ENCODE measurements at places on chromosomes 13 and 19.

GRCh38 chr19:39479916-39480315, 722 bp upstream of the TIMM50 start:
- no peak for DNase-seq

GRCh38 chr19:6733338-6734095, 3.9 kb downstream of the GPR108 start:
- DNase-seq: no peak

DNA sequence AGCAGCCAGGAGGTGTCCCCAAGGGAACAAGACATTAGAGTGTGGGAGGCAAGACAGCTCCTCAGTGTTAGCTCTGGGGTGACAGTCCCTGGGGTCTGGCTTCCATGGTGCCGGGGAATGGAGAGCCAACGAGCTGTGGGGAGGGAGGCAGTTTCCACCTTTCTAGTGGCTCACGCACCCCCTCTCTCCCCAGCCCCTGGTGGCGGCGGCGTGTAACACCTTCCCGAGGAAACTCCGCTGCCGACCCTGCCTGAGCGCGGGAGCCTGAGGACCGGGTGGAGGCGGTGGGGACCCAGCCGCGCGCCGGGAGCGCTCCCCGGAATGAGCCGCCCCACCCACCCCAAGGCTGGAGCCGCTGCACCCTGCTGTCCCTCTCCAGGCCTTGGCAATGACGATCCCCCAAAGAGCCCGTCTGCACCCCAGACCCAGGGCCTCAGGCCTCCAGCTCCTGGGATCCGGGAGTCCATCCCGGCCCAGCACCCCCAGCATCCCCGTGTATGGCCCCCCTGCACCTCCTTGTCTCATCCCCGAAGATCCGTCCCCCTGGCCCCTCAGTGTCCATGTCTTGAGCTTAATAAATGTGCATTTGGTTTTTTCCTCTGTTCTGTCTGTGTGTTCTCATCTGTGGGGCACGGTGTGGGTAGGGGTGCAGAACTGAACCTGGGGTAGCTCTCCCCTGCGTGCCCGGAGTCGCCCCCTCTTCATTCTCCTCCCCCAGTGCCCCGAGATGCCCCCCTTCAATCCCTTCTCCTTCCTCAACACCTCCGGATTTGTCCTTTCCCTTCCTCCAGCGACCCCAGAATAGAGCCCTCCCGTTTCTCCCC, 622 bp upstream of the FXYD5 start:
- peak; percentile 62 for DNase-seq

GRCh38 chr13:49346460-49346859, 97.4 kb downstream of the CAB39L start:
- DNase-seq: no peak

GRCh38 chr19:50285833-50286232, 43.3 kb downstream of the KCNC3 start:
- DNase-seq: no peak

DNA sequence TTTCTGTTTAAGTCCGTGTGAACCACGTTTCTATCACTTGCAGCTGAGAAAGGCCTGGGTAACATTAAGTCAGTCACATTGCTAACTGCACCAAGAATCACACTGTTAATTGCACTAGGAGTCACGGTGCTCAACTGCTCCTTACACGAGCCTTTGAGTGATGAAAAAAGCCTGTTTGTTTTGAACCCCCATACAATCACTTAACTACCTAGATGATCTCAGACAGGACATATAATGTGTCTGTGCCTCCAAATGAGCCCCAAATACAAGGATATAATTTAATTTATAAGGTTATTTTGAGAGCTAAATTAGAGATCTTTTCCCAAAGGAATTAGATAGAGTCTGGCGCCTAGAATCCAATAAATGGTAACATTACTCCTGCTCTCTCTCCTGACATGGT, 84.1 kb downstream of the MIPEP start:
- DNase-seq: no peak

DNA sequence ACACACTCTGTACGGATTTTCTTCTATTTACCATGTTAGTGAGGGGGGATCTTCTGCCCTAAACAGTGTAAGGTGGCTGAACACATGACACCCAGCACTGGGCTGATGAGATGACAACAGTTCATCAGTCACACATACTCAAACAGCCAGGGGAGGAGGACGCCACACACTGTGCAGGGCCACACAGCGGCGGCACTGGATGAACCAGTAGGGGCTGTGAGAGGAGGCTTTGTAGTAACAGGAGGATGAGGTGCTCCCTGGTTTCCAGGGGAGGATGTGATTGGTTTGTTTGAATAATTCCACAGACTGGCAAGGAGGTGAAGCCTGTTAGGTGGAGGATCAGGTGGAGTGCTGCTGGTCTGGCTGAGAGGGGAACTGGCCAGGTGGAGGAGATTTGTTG, 16.3 kb upstream of the GTF3A start:
- DNase-seq: no peak

DNA sequence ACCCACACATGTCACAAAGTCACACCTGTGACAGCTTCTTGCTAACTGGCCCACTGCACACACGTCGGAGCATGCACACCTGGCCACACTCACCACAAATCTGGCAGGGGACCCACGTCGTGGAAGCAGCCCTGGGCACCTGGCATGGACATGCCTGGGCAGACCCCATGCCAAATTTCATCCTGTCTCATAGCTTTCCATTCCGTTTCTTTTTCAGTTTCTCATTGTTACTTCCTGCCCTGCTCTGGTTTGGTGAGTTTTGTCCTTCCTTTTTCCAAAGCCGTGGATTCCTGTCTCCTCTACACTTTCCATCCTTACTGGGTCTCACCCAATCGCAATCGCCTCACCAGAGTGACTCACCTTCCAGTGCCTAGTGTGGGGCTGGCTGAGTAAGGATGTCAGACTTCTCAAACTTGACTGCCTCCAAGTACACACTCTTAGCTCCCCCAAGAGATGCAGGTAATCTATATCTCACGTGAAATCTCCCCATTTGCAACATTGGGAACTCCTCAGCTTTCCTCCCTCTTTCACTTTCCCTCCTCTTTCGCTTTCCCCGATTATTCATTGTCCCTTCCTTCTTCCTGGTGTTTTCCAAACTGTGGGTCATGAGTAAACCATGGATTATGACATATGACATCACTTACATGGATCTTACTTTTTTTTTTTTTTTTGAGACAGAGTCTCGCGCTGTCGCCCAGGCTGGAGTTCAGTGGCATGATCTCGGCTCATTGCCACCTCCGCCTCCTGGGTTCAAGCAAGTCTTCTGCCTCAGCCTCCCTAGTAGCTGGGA, 1.6 kb upstream of the BBC3 start:
- no peak for DNase-seq

GRCh38 chr13:90792335-90792734, 555.2 kb upstream of the MIR17HG start:
- DNase-seq: no peak

- DNase-seq: no peak
Measured at GRCh38 chr19:47492137-47492533, 8.1 kb upstream of the KPTN start.

GRCh38 chr13:91249861-91250260, 97.6 kb upstream of the MIR17HG start:
- no peak for DNase-seq

- no peak for DNase-seq
Measured at GRCh38 chr19:31548941-31549340, 199.7 kb upstream of the TSHZ3 start.

- no peak for DNase-seq
Measured at GRCh38 chr13:20869540-20869939, 33.0 kb downstream of the XPO4 start.

DNA sequence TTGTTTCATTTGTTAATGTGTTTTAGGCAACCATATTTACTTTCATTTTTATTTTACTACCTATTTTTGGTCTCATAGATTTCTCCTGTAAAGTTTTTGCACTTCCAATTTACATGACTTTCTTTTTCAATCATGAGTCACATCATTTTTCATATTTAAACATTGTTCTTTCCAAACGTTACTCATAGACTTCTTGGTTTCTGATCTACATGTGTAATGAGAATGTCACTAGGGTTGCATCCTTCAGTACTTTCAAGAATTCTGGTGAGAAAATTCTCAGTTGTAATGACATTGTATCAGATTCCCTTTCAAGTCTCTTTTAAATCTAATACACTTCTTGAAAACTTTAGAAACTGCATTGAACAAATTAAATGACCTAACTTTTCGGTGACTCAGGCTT, 991.7 kb downstream of the EFNB2 start:
- DNase-seq: no peak

DNA sequence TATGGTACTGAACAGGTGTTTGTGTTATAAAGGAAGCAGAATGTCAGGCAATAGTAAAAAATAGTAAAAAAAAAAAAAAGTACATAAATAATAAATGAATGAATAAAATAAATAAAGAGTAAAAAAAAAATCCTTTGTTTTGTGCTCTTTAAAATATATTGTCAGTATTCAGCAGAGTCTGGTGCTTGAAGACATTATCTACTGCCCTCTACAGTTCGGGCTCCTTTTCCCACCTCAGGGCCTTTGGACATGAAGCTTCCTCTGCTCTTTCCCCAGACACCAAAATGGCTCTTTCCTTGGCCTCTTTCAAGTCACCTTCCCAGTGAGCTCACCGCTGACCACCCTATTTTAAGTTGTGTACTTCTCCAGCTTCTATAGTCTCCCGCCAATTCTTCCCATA, 137.5 kb downstream of the TNFRSF19 start:
- no peak for DNase-seq

DNA sequence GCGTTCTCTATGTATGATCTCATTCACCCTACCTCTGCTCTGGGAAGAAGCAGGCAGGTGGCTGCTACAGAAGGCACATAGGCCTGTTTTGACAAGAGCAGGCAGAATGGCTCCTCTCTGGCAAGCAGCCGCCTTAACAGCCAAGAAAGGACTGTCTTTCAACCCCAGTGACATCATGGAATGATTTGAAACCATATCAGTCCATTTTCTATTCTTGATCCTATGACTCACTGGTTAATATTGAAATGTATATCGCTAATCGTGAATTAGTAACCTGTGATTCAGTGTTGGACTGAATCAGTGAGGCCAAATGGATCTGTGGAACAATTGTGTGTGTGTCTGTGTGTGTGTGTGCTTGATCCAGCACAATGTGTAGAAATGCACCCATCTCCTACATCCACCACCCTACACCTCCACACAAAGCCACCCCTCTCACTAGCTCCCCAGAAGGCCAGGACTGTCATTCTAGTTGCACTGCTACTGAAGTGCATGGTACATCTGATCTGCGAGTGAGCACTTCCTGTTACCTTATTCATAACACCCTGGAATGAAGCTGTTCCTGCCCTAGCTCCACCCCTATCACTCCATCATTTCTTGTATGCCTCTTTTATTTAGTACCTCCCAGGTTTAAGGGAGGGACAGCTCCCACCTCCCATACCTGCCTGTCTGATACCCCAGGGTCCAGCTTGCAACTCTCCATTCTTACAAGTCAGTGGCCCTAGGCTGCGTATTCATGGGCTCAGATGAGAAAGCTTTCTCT, 460.0 kb downstream of the FOXO1 start:
- DNase-seq: peak; percentile 71

DNA sequence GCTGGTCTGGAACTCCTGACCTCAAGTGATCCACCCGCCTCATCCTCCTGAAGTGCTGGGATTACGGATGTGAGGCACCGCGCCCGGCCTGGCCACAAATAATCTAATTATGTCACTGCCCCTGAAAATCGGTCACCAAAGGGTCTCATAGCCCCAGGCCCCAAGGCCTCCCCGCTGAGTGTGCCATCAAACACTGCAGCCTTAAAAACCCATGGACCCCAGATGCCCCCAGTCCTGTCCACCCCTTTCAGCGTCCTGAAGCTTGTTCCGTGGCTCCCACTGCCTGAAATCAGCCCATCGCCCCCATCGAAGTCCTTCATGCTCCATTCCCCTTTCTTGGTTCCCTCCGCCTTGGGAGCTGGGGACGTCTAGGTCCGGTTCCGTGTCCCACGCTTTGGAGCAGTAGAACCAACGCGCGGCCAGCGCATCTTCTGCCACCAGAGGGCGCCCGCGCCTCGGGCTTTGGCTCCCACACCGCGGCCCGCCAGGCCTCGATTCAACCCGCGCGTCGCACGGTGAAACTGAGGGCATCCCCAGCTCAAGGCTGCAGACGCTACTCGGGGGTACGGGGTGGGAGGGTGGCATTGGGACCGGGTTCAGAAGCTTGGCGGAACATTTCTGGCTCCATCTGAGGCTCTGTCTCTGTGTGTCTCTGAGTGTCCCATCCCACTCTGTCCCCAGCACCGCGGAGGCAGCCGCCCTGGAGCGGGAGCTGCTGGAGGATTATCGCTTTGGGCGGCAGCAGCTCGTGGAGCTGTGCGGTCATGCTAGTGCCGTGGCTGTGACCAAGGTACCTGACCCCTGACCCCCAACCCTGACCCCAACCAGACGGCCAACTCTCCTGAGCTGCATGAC, 3.5 kb downstream of the YJEFN3 start:
- peak; percentile 77 for DNase-seq

- no peak for DNase-seq
Measured at GRCh38 chr13:27176470-27177410, 5.1 kb upstream of the USP12 start.

DNA sequence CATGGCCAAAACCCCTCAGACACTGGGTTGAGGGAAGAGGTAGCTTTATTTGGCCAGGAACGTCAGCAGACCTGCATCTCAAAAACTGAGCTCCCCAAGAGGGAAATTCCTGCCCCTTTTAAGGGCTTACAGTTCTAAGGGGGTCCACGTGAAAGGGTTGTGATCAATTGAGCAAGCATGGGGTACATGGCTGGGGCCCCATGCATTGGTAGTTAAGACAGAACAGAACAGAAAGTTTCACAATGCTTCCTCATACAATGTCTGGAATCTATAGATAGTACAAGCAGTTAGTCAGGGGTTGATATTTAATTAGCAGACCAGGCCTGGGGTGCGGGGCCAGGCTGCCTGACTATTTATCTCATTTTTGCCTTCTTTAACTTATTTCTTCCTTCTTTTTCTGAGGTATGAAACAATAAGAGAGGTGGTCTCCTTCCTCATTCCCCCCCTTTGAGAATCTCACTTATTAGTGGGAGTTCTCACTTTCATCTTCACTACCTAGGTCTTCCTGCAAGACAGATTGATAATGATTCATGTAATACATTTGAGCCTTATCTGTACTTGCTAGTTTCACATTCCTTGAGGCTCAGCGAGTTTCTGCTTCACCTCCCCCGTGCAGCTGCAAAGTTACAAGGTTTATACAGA, 84.8 kb downstream of the SLC25A15 start:
- DNase-seq: no peak

DNA sequence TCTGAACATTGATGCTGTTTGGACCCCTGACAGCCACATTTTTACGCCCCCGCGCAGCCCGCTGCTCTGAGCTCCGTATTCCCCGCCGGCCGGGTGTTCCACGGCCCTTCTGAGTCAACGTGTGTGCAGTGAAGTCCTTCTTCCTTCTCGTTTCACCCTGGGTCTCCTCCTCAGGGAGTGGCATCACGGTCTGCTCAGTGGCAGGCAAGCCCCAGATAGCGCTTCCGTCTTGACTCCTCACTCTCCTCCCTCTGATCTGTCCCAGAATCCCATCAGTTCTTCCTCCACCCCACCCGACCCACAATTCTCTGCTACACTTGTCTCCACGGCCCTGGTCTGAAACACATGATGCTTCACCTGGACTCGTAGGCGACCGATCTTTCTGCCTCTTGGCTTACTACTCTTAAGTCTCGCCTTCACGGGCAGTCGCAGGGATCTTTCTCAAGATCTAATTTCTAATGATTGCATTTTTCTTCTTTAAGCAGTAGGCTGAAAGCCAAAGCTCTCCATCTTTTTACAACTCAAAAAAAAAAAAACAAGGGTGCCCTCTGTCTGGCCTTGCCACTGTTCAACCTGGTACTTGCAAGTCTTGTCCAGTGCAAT, 33.9 kb downstream of the CCNE1 start:
- DNase-seq: no peak
